Fibroblast of the aortic adventitia (primary cell): ENCODE measurements at places on chromosomes 12 and 14. TPM values are rescaled to one million over a fixed set of nuclear protein-coding genes. Genes with fewer than 3 reads are reported as not detected.

DNA sequence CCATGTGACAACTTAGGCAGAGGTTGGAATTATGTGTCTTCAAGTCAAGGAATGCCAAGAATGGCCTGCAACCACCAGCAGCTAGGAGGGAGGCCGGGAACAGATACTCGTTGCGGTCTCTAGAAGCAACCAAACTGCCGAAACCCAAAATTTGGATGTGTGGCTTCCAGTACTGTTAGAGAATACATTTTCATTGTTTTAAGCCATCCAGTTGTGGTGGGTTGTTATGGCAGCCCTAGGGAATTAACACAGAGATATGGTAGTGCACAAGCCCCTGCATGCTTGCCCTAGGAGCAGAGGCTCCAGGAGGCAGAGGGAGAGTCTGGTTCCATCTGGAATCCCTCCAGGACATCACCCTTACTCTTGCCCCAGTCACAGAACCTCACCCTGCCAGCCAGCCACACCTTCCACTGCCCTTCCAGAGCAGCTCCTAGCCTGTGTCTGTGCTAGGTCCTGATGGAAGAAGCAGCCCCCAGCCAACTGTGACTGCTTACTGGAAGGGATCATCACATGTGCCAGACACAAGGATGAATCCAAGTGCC, 19.5 kb downstream of the PITPNM2 start:
- DNase-seq: no peak

GRCh38 chr12:26791301-26791791, 41.6 kb downstream of the ITPR2 start:
- DNase-seq: peak; percentile 58

DNA sequence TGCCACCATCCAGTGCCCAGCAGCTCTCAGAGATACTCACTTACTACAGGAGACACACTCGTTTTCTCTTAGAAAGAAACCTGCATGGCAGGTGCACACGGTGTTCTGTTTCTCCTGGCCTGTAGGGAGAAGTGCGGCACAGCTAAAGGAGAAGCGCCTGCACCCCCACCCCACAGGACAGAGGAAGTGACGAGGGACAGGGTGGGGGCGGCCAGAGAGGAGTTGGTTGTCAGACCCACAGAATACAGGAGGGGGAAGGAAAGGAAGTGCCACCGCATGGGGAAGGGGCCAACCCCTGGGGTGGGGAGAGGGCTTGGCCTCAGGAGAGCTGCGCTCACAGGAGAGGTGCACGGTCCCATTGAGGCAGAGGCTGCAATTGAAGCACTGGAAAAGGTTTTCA, 8.8 kb downstream of the TNFRSF1A start:
- no peak for DNase-seq

The OXA1L gene
- total RNA-seq: 50.9 and 66.4 TPM in 2 replicates

The ZNF26 gene
- total RNA-seq: 14.0 and 27.6 TPM in 2 replicates

DNA sequence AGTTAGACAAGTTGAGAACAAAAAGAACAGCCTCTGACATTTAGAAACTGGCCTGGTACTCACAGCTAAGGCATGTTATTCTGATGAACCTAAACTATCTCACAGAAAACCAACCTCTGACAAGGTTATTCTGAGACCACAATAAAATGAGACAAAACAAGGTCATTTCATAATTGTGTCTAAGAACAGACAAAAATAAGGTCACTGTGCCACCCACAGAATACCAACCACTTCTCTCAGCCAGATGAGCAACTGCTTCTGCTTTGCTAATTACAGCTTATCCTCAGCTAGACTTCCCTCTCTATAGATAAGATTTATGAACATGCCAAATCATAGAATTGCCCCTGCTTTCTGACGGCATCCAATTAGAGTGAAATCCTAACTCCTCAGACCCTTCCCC, 52.2 kb upstream of the CRACR2A start:
- DNase-seq: no peak

The SDR9C7 gene
- total RNA-seq: not detected in 2 replicates

GRCh38 chr12:60501124-60501729, 905.4 kb downstream of the SLC16A7 start:
- peak; percentile 34 for DNase-seq

DNA sequence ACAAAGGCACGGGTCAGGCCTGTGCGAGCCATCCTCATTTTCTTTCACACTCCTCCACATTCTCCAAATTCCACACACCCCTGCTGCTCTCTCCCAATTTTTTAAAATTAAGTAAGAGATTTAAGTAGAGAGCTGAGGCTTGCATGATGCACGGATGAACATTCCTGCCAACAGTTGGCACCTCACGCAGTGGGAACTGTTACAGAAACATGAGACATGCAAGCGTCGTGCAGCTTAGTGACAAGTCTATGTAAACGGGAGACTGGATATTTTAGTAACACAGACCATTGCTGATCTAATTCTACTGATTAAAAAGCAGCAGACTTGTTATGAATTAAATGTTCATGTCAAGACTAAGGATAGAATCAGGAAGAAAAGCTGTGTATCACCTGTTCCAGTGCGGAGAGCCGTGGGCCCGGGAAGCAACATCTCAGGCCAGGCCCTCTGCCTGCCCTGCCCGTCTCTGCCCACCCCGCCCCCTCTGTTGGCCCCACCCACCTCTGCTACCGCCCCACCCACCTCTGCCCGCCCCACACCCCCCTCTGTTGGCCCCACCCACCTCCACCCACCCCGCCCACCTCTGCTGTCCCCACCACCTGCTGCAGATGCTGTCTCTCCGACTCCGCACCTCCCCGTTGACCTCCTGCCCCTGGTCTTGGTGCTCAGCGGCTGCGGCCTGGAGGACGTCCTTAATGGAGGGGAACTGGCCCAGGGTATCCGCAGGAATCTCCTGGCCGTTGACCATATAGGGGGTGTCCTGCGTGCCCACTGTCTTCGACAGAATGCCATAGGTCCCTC, 21.2 kb downstream of the GOLGA3 start:
- no peak for DNase-seq

GRCh38 chr12:26630546-26631027, 202.4 kb downstream of the ITPR2 start:
- DNase-seq: peak; percentile 76

- DNase-seq: no peak
These were observed 281.0 kb upstream of the CRY1 start for GRCh38 chr12:107374161-107374840.

DNA sequence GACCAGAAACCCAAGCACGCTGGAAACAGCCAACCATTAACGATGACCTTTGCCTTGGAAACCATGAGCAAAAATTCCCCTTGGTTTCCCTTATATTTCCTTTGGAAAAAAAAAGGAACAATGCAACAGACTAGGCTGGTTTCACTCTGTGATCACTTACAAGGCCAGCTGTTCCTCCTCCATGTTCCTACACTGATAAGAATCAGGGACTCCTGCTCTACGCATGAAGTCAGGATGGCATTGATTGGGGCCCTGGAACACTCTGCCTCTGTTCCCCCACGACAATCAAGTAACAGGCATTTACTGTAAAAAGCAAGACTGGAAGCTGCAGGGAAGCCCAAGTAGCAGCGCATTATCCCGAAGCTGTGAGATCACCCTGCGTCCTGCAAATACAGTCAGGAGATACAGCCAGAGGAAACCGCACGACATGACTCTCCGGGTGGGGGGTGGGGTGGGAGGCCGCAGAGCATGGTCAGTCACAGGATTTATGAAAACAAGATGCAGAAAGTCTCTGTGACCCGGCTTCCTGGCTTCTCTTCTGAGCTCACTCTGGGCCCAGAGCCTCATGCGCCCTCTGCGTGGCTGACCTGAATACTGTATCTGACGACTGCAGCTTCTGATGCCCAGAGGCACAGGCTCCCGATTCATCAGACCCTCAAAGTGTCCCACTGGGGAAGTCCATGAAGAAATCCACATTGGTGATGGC, 31.1 kb downstream of the SSH1 start:
- DNase-seq: peak; percentile 96

The ATG14 gene
- total RNA-seq: 11.6 and 16.6 TPM in 2 replicates

The ZC3H14 gene
- total RNA-seq: 35.6 and 78.3 TPM in 2 replicates
